ENCODE measurements at places on chromosomes 11 and 22.

DNA sequence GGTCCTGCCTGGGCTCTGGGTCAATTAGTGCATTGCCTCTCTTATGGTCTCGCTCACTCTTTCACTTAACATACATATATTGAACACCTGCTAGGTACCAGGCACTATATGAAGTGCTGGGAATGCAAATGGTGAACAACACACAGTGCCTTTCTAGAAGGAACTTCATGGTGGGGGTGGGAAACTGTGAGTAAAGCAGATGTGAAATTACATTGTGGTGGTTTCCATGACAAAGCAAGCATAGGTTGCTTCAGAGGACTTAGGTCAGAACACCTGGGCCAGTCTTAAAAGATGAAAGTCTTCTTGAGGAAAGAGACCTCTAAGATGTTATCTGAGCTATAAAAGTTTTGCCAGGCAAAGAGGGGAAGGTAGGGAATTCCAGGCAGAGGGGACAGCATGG lies 231.3 kb downstream of the BUD13 start:
- no peak for DNase-seq

DNA sequence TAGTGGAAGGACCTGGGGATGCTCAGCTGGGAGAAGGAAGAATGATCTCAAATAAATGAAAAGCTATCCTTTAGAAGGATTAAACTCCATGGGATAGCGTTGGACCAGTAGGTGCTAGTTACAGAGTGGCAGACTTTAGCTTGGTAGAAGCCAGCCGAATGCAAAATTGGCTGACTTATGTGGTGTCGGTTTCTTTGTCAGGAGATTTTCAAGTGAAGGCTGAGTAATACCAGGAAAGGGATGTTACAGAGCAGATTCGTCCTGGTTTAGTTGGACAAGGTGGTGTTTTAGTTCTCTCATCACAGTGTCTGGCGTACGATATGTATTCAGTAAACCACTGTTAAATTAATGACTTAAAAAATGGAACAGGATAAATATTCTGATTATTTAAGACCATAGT lies 26.0 kb downstream of the FDX1 start:
- DNase-seq = no peak

GRCh38 chr11:57124505-57124904 lies 57.2 kb upstream of the LRRC55 start:
- DNase-seq = no peak

DNA sequence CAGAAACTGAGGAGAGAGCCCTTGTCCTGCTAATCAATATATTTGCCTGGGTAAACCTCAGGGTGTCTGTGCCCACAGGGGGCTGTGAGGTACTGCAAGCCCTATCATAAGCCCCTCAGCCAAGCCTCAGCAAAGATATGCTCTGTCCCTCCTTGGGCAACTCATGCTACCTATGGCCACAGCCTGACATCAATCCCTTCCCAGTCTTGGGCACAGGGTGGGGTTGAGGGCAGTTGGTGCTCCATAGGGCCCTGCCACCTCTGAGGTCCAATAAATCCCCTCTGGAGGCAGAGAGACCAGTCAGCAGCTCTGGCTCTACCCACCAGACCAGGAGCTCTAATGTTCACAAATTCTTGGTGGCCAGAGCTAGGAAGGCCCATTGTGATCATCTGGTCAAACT lies 23.8 kb downstream of the TPBGL start:
- no peak for DNase-seq

GRCh38 chr11:17296852-17297559 lies 20.5 kb downstream of the NUCB2 start:
- DNase-seq = no peak
